ENCODE measurements at places on chromosomes 11 and 22.
A peak's percentile ranks its signal among the peaks of the same experiment; 100 is the strongest.

DNA sequence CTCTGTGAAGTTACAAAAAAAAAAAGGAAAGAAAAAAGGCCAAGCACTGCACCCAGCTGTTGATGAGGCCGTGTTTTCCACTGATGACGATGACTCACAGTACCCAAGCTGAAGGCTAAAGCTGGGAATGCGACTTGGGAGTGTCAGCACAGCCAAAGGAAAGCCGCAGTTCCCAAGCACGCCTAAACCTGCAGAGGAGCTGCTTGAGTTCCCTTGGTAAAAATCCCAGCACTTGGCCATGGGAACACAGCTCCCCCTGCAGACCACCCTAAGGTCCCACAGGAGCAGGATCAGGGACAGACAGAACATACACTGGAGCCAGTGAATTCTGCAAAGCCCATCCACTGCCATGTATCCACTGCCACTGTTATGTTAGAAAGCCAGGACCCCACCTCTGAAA lies 39.9 kb downstream of the SERGEF start:
- H3K4me3 ChIP-seq = no peak overlapping the region
- H3K27ac ChIP-seq = no peak overlapping the region
- H3K27me3 ChIP-seq = no peaks in the 10 kb centered on the region
- H3K36me3 ChIP-seq = peaks cover 11% of the 10 kb centered on the region
- H3K4me1 ChIP-seq = peaks cover 10% of the 10 kb centered on the region

DNA sequence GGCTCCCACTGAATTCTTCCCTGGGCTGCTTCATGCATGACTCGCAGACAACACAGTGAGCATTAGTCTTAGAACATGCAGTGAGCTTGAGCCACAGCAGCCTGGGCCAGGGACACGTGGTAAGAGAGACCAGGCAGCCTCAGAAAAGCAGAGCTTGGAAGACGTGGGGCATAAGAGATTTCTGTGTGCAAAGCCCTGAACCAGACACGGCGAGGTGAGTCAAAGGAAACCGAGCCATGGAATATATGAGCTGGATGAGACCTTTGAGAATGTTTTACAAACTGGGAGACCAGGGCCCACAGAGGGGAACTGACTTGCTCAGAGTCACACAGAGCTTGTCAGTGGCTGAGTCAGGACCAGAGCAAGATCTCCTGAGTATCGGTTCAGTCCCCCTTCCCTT lies 8.5 kb upstream of the FXYD6 start:
- peaks cover 15% of the 10 kb centered on the region for H3K4me1 ChIP-seq
- no peak for DNase-seq
- H3K27me3 ChIP-seq = peaks cover 7% of the 10 kb centered on the region

GRCh38 chr22:49305966-49306631 lies 521.6 kb downstream of the BRD1 start:
- DNase-seq = peak; percentile 38
- H3K27me3 ChIP-seq = peaks cover 52% of the 10 kb centered on the region
- no peaks in the 10 kb centered on the region for H3K36me3 ChIP-seq
- H3K27ac ChIP-seq = no peak overlapping the region
- H3K4me1 ChIP-seq = peaks cover 3% of the 10 kb centered on the region

- no peaks in the 10 kb centered on the region for H3K27me3 ChIP-seq
- H3K27ac ChIP-seq = no peak overlapping the region
- no peak overlapping the region for H3K4me3 ChIP-seq
- DNase-seq = no peak
- H3K4me1 ChIP-seq = no peaks in the 10 kb centered on the region
These were observed 23.6 kb downstream of the SLC25A18 start for GRCh38 chr22:17586831-17587440.

GRCh38 chr11:16817351-16817750 lies 78.9 kb downstream of the C11orf58 start:
- H3K4me3 ChIP-seq = no peak overlapping the region
- H3K27me3 ChIP-seq = no peaks in the 10 kb centered on the region
- H3K27ac ChIP-seq = no peak overlapping the region
- H3K36me3 ChIP-seq = peaks cover 7% of the 10 kb centered on the region
- DNase-seq = no peak

GRCh38 chr11:79335681-79336080 lies 105.1 kb downstream of the TENM4 start:
- H3K4me3 ChIP-seq = no peak overlapping the region
- no peak overlapping the region for H3K27ac ChIP-seq
- DNase-seq = no peak
- no peaks in the 10 kb centered on the region for H3K4me1 ChIP-seq

GRCh38 chr11:108790501-108791299 lies 125.8 kb downstream of the DDX10 start:
- H3K27ac ChIP-seq = no peak overlapping the region
- peaks cover 8% of the 10 kb centered on the region for H3K4me1 ChIP-seq
- DNase-seq = no peak
- H3K36me3 ChIP-seq = no peaks in the 10 kb centered on the region
- no peaks in the 10 kb centered on the region for H3K27me3 ChIP-seq

DNA sequence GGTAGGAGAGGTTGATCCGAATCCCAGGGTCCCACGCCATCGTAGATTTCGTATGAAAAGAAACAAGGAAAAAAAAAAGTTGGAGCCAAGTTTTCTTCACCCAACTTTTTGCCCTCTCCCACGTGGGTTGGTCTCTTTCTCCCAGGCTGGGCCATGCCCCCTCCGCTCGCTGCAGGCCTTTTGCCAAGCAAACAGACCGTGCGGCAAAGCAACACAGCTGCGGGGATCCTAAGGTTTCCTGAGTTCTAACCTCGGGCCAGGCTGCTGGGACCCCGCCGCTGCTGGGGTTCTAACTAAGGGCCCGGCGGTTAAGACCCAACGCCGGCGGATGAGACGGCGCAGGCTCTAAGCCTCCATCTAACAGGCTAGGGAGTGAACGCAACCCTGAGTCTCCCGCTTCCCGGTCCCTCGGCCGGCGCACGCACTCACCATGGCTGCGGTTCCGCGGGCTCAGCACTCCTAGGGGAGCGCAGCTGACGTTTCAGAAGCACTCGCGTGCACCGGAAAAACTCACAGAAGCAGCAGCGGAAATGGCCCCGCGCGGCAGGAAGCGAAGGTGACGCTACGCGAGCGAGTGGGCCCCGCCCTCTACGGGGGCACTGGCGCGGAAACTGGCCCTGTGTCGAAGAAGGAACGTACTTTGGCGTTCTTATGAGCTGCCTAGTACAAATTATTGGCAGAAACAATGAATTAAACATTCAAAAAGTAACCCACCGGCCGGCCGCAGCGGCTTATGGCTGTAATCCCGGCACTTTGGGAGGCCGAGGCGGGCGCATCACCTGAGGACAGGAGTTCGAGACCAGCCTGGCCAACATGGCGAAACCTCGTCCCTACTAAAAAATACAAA lies at the start of gene SNU13:
Gene SNU13 (minus strand): TSS at position 503 of the 847 bp plus-strand sequence. CDS start 71 bp downstream, at position 432.
- H3K36me3 ChIP-seq = peaks cover 4% of the 10 kb centered on the region
- peaks cover 21% of the 10 kb centered on the region for H3K4me1 ChIP-seq
- H3K27me3 ChIP-seq = no peaks in the 10 kb centered on the region
- H3K4me3 ChIP-seq = peak within 1 kb of the TSS; percentile 66
- peak; percentile 96 for DNase-seq
- H3K27ac ChIP-seq = peak within 1 kb of the TSS; percentile 95

DNA sequence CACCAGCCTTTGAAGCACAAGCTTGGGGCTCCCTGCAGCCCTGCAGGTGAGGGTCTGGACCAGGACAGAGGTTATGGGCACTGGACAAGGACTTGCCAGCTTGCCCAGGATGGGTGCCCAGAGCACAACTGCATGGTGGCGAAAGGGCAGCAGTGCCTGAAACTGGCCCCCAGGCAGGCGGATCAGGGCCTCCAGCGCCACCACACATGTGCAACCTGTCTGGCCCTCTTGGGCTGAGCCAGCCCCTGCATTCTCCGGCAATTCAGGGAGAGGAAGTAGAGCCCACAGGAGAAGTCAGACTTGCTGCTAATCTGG lies 18.8 kb downstream of the MB start:
- no peak overlapping the region for H3K27ac ChIP-seq
- H3K27me3 ChIP-seq = no peaks in the 10 kb centered on the region
- peaks cover 4% of the 10 kb centered on the region for H3K4me1 ChIP-seq

- no peaks in the 10 kb centered on the region for H3K27me3 ChIP-seq
- DNase-seq = no peak
- H3K36me3 ChIP-seq = no peaks in the 10 kb centered on the region
- H3K27ac ChIP-seq = peak within 1 kb of the TSS; percentile 82
These were observed at the start of gene BBOX1 for GRCh38 chr11:27040302-27041115. BBOX1 (plus strand) TSS chr11:27040815; CDS start chr11:27055431, 14,616 bp downstream.

- no peaks in the 10 kb centered on the region for H3K27me3 ChIP-seq
- no peaks in the 10 kb centered on the region for H3K36me3 ChIP-seq
- H3K4me1 ChIP-seq = no peaks in the 10 kb centered on the region
These were observed 122.3 kb downstream of the MSANTD4 start for GRCh38 chr11:105899772-105900171.

GRCh38 chr11:75435571-75435925 lies 2.5 kb upstream of the KLHL35 start:
- no peak overlapping the region for H3K4me3 ChIP-seq
- peaks cover 23% of the 10 kb centered on the region for H3K4me1 ChIP-seq
- no peak overlapping the region for H3K27ac ChIP-seq
- no peaks in the 10 kb centered on the region for H3K36me3 ChIP-seq
- no peak for DNase-seq
- H3K27me3 ChIP-seq = peaks cover 23% of the 10 kb centered on the region

DNA sequence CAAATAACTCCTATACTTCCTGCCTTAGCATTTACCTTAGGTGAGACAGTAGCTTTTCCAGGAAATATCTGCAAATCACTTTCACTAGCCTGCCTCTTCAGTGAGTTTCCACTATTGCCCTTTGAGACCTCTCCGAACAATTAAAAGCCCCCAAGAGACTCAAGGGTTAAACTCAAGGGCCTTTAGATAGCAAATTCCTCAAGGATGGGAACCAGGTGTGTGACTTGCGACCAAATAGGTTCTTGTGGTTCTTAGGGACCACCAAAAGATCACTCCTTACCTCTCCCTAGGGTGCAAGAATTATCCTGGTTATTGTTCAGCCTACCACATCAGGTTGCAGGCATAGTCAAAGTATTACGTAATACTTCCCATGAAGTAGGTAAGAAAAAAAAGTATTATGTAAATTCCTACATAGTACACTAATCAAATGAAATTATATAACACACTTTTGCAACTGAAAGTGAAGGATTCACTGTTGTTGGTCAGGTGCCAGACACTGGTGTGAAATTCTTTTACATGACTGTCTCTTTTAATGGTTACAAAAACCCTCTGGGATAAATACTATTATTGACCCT lies 1.4 kb upstream of the RDX start:
- no peak overlapping the region for H3K4me3 ChIP-seq
- H3K27me3 ChIP-seq = no peaks in the 10 kb centered on the region
- H3K36me3 ChIP-seq = no peaks in the 10 kb centered on the region
- no peak for DNase-seq
- peaks cover 32% of the 10 kb centered on the region for H3K4me1 ChIP-seq

DNA sequence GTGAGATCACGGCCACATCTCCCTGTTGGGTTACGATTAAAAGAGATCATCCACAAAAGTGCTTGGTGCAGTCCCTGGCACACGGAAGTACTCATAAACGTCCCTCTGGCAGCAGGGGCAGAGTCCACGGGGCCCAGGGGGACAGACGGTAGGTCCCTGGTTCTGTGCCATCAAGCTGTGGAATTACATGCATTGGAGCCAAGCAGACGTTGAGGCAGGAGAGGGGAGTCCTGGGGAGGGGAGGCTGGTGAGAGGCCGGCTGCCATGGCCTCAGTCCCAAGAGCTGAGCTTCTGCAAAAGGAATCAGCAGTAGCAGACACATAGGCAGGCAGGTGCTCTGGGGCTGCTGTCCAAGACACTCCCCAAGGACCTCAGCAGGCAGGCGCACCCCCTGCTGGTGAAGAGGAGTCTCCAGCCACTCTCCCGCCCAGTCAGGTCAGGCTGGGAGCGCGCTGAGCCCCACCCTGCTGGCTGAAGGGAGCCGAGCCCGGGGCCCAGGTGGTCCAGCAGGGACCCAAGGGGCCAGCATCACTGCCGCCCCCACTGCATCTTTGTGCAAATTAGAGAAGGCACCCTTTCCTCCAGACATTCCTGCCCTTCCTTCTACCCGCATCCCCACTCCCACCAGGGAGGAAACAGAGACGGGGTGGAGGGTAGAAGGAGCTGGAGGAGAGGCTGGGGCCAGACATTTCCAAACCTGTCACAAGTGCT lies 7.6 kb upstream of the KCTD17 start:
- H3K36me3 ChIP-seq = no peaks in the 10 kb centered on the region
- no peak for DNase-seq
- H3K27me3 ChIP-seq = peaks cover 3% of the 10 kb centered on the region

GRCh38 chr22:33476716-33477115 lies 418.5 kb upstream of the SYN3 start:
- no peak overlapping the region for H3K4me3 ChIP-seq
- no peaks in the 10 kb centered on the region for H3K36me3 ChIP-seq
- no peak overlapping the region for H3K27ac ChIP-seq
- no peak for DNase-seq
- no peaks in the 10 kb centered on the region for H3K27me3 ChIP-seq
- no peaks in the 10 kb centered on the region for H3K4me1 ChIP-seq

DNA sequence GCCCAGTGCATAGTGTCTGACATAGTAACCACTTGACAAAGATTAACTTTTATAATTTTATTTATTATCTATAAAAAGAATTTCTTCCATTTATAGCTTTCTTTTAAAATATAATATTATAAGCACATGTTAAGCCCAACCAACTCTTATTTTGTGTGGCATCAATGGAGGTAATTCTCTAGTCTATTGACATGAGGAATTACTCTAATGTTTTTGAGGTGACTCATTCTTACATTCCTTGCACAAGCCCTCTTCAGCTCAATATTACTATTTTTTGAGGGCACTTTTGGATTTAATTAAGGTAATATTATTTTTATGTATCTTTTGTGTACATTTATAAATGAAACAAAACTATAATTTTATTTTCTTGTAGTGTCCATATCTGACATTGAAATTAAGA lies 59.6 kb downstream of the AASDHPPT start:
- H3K27me3 ChIP-seq = no peaks in the 10 kb centered on the region
- H3K4me3 ChIP-seq = no peak overlapping the region
- no peaks in the 10 kb centered on the region for H3K36me3 ChIP-seq
- no peaks in the 10 kb centered on the region for H3K4me1 ChIP-seq
- no peak for DNase-seq

DNA sequence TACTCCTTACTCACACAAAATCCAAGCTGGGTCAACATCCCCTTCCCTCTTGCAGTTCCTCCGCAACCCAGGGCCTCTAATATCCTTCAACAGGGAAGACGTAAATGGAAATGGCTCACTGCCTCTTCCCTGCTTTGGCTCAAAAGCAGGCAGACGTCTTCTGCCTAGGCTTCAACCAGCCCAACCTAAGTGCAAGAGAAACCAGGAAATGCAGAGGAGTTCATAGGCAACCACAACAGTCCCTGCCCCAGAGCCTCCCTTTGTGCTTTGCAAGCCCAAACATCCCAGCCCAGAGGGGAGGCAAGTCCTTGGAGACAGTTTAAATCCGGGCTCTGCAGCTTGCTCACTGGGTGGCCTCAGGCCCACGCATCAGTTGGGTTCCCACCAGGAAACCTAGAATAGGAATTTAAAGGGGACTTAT lies 33.3 kb downstream of the CD6 start:
- peaks cover 25% of the 10 kb centered on the region for H3K4me1 ChIP-seq
- no peak overlapping the region for H3K27ac ChIP-seq
- H3K4me3 ChIP-seq = no peak overlapping the region
- DNase-seq = no peak
- H3K27me3 ChIP-seq = peaks cover 16% of the 10 kb centered on the region

Data from suprapubic skin (tissue), 4 donors.